ENCODE measurements at places on chromosomes 2 and 18.

DNA sequence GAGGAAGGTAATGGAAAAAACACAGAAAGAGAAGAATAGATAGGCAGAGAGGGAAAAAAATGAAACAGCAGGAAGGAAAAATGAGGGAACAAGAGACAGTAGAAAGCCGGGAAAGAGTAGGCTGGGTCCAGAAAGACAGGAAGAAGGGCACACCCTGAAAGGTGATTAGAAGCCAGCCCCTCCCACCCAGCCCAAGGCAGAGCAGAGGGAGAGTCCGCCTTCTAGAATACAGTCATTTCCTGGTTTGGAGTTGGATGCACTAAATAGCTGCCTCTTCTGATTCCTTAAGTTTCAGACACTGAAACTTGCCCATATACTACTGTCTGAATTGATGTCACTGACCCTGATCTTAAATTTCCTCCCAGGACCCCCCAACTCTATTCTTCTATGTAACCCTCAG lies 17.9 kb upstream of the DSG3 start:
- DNase-seq, result no peak

DNA sequence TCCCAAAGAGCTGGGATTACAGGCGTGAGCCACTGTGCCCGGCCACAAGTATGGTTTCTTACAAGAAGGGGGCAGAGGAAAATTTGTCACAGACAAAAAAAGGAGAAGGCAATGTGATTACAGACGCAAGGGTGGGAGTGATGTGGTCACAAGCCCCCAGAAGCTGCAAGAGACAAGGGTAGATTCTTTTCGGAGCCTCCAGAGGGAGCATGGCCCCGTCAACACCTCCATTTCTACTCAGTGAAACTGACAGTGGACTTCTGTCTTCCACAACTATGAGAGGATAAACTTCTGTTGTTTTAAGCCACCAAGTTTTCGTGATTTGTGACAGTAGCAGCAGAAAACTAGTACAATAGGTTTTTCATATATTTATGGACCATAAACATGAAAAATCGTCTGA lies 2.1 kb upstream of the TCF7L1 start:
- DNase-seq, result no peak

- no peak for DNase-seq
Observed at GRCh38 chr18:61414086-61414485, 80.9 kb downstream of the CDH20 start.

GRCh38 chr2:164182116-164182627 lies 439.1 kb downstream of the GRB14 start:
- no peak for DNase-seq

DNA sequence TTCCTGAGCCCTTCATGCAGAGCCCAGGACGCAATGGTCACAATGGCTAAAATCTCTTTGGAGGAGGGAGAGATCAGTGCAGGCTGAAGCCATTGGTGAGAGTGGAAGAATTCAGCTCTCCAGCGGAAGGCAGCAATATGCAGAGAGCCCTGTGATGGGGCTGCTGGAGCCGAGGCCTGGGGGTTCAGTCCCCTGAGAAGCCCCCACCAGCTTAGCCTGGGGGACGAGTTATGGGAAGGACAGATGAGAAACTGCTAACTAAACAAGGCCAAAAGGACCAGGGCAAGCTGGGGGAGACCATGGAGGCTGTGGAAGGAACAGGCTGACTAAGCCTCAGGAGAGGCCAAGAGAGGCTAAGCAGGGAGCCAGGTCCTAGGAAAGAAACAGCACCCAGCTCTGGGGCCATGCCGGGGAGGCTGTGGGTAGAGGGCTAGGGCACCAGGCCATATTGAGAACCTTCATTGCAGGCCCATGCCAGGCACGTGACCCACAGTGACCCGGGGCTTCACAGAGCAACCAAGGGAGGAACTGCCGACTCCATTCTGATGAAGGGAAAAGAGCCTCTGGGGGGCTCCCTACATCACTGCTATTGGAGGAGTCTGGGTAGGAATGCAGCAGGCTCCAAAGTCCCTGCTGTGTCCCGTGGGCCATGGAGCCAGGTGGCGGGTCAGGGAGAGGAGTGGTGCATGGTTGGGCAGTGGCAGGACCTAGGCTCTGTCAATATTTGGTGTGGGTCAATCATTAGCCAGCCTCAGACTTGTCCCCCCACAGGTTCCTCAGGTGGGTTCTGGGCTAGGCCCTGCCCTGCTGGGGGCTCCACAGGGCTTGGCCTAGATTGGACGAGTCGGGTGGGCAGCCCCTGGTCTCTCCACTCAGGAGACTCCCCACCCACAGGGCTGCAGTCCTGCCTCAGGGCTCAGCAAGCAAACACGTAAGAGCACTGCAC lies 19.8 kb downstream of the PROC start:
- DNase-seq, result no peak

DNA sequence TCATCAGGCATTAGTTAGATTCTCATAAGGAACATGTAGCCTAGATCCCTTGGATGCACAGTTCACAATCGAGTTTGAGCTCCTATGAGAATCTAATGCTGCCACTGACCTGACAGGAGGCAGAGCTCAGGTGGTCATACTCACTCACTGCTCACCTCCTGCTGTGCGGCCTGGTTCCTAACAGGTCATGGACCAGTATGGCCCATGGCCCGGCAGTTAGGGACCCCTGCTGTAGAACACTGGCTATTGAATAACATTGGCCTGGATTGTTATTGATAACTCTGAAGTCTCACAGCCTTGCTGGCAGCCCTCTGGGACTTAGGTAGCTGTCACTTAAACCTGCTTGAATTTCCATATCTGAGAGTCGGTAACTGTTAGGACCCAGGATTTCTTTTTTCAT lies 114.5 kb upstream of the ALPP start:
- no peak for DNase-seq
